ENCODE measurements at places on chromosomes 6 and 20. TPM values are rescaled to one million over a fixed set of nuclear protein-coding genes. Genes with fewer than 3 reads are reported as not detected.

ZNF322 gene
- total RNA-seq: 6.6 TPM

TMC2 gene
- total RNA-seq: not detected

NRSN1 gene
- not detected for total RNA-seq

TUBB1 gene
- not detected for total RNA-seq

All from body of pancreas (tissue), 4 donors.